T-cell (primary cell): ENCODE measurements at places on chromosomes 5 and 9. TPM values are rescaled to one million over a fixed set of nuclear protein-coding genes. Genes with fewer than 3 reads are reported as not detected.

TPM2 gene
- 21.4 TPM for total RNA-seq

LCN15 gene
- not detected for total RNA-seq

GRCh38 chr9:38649731-38650363, 29.5 kb upstream of the ANKRD18A start:
- no peaks in the 10 kb centered on the region for H3K4me1 ChIP-seq
- no peak overlapping the region for H3K4me3 ChIP-seq
- H3K27me3 ChIP-seq: peaks cover 2% of the 10 kb centered on the region
- no peaks in the 10 kb centered on the region for H3K36me3 ChIP-seq
- H3K27ac ChIP-seq: no peak overlapping the region

- no peaks in the 10 kb centered on the region for H3K4me1 ChIP-seq
- H3K27ac ChIP-seq: no peak overlapping the region
- no peaks in the 10 kb centered on the region for H3K36me3 ChIP-seq
These were observed 331.0 kb downstream of the GADD45G start for GRCh38 chr9:89935801-89936200.
